HS-27A (cell line): ENCODE measurements at places on chromosomes 5 and 9.

- DNase-seq: no peak
These were observed 653.0 kb upstream of the MEF2C start for GRCh38 chr5:89536020-89536419.

DNA sequence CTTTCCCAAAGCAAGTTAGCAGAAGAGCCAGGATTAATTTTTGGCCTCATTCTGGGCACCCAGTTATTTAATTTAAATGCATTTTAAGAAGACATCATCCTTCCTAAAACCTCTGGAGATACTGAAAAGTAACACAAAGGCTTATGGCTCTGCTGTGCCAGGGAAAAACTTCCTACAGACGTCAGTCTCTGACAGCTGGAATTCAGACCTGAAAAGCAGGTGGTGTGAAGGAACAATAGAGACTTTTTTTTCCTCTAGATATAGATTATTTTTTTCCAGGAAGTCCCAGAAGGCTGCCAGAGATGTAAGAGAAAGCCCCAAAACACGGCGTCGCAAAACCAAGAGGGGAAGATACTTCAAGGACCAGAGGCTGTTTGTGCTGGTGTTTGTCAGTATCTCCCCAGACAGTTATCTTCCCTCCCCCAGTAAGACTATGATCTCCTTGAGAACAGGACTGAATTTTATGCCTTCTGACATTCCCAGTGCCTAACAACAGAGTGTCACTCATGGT is 88.7 kb upstream of the RASEF start:
- no peak for DNase-seq

DNA sequence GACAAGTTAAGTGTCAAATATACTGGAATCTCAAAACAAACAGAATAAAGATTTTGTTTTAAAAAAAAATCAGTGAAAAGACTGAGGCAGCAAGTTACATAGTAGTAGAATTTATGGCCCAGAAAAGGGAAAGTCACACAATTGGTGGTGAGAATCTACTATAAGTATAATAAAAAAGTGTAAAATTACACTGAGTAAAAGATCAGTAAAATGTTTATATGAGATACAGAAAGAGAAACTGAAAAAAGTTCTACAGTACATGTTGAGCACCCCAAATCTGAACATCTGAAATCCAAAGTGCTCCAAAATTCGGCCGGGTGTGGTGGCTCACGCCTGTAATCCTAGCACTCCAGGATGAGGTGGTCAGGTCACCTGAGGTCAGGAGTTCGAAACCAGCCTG is 15.0 kb downstream of the AGTPBP1 start:
- DNase-seq: no peak

GRCh38 chr5:90402521-90403255 is 6.9 kb downstream of the CETN3 start:
- DNase-seq: no peak

DNA sequence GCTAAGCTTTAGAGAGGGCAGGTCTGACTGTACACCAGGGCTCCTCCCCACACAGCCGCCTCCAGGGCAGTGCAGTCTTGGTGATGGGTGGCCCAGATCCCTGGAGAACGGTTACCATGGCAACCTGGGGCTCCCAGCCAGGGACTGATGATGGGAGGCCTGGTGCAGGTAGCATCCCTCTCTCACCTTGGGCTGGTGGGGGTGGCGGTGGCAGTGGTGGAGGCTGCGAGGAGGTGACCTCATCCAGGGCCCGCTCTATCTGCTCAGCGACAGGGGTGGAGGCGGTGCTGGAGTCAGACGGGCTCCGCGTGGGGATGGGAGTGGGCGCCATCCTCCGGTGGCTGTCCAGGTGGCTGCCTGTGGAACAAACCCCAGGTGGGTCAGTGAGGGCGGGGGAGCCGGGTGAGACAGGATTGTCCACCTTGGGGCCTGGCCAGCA is 12.3 kb downstream of the PRR7 start:
- no peak for DNase-seq

GRCh38 chr9:110168486-110168885 is 39.5 kb downstream of the C9orf152 start:
- DNase-seq: no peak

DNA sequence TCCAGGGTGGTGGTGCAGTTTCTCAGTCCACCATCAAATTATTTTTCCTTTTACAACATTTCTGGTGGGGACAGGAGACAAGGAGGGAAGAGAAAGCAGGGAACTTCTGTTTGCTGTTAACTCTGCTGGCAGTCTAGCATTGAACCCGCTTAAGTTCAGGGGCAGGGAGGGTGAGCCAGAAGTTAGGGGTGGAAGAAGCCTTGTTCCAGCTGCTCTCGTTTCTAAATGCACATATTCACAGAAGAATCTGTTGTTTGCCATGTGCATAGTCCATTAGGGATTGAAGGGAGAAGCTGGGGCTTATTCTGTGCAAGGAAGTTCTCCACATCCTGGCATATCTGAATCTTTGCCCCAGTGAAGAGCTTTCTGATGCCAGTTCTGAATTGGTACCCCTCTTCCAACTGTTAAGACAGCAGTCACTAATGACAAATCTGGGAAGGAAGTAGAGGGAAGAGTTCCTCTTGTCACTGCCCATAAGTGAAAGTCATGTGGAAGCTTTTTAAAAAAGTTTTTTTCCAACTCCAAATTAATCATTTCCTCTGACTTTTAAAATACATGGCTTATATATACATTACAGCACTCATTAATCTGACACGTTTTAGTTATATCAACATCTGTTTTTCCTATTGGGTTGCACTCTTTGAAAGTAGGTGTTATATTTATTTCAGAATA is 32.6 kb upstream of the ACOT12 start:
- no peak for DNase-seq

GRCh38 chr5:11384441-11385250 is 519.6 kb downstream of the CTNND2 start:
- DNase-seq: no peak

- DNase-seq: no peak
These were observed 512.6 kb downstream of the RAB3C start for GRCh38 chr5:59095480-59095879.

DNA sequence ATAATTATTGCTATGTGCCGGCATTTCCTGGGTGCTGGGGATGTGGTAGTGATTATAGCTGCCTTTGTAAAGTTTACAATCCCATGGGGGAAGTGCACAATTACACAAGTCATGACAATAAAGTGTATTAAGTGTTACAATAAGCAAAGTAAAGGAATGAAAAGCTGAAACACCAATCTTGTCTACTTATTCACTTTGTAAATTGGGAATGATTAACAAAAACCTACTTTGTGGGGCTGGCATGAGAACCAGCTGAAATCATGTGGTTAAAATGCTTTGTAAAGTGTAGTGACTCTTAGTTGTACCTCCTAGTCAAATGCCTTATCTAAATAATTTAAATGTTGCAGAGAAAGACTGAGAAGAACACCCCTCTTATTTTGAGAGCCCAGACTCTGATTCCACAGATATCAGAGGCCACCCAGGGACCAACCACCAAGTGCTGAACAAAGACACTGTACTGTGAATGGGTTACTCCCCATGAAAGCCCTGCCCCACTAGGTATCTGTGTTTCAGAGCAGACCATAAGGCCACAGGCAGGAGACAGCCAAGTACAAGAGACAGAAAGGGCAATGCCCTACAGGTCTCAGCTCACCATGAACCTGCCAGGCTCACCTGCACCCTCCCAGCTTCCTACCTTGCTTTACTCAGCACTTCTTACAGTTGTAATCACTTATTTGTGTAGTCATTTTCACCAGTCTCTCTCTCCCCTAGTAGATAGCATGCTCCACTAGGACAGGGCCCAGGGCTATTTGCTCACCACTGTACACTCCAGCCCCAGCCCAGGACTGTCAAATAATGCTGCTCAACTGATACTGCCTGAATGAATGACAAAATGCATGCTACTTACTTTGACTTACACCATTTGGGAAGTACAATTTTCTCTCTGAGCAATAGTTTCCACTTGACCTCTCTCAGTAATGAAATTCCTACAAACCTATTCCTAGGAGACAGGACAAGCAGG is 101.6 kb upstream of the APC start:
- no peak for DNase-seq

- peak; percentile 56 for DNase-seq
These were observed 53.7 kb downstream of the ZNF618 start for GRCh38 chr9:113929634-113930389.

DNA sequence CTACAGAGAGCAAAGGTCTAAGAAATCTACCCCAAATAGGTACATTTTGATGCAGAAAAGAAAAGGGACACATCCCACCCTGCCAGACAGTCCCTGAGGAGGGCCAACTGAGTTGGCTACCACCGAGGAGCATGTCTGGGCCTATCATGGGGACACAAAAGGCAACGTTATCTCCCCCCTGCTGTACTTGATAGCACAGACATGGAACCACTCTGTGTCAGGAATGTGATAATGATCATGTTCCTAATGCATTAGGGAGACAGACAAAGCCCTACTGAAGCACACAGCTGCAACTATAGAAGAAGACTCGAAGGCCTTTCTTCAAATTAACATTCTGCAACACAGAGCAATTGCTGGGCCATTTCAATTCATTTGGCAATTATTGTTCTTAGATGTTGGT is 84.5 kb downstream of the ENC1 start:
- DNase-seq: no peak

- no peak for DNase-seq
These were observed 93.7 kb downstream of the SGCD start for GRCh38 chr5:156420665-156421064.

DNA sequence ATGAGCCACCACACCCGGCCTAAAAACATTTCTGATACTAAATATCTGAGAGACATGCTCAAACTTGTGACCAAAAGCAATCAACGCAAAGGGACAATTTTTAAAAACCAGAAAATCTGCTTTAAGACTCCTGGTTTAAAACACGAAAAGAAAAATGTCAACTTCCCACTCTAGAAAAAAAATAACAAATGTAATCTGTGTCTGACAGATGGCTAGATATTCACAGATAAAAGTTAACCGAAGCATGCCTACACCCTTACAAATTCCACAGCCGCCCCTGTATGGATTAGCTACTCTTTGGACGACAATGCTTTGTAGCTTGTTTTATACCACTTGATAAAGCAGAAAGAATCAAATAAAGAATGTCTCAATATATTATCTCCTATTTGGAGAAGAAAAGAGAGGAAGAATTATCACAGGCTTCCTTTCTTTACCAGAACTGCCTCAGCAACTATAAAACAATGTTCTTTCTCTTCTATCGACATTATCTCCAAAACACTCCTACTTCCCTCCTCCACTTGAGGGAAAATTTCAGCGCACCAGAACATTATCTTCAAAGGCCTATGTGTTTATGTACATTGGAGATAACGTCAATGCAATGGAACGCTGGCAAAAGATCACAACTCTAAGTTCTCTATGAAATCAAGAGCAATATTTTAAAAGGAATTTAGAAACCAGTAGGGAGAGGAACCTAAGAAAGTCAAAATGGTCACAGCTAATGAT is 26.2 kb downstream of the CEMIP2 start:
- no peak for DNase-seq

DNA sequence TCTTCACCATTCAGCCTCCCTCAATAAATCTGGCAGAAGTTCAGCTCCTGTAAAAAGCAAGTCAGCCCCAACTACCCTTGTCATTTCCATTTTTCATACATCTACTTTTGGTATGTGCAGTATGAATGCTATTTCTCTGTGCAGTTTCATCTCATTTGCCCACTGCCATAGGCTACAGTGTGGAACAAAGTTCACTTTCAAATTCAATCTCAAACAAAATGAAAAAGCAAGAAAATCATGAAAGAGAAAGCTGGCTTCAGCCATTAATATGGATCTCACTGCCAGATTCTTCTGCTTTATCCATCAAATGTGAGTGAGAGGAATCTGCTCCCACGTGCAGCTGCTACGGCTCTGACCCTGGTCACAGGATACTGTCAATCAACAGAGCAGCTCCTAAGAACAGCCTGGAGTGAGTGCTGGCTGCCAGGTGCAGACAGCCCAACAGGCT is 494.2 kb downstream of the ZNF608 start:
- DNase-seq: no peak

DNA sequence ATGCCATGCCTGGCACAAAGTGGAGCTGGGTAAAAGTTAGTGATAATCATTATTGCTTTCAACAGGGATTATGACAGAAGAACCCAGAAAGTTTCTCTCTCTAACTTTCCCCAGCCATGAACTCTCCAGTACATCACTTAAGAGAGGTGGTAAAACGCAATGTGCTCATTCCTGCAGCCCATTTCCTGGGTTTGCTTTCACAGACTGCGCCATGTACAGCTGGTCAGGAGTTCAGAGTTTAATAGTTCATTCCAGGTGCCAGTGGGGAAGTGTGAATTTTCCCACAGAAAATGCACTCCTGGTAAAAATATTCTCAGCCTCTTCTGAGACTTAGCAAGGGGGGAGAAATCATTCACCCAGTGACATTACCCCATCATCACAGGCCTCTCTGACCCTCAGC is 35.5 kb downstream of the ADAM19 start:
- no peak for DNase-seq

DNA sequence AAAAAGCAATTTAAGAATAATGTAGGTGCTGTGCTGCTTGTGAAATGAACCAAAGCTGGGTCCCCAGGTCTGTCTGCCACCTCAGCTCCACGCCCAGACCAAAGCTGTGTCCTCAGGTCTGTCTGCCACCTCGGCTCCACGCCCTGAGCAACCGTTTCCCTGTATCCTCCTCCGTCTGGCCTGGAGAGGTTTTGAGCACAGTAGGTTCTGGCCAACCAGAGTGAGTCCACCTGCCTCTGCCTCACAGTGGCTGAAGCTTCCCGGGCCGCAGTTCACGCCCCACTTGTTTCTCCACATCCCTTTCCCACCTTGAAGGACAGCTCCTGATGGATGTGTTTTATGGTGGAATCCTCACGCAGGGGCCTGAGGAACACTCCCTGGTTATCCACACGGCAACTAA is 120.5 kb downstream of the ADAMTS2 start:
- DNase-seq: no peak

GRCh38 chr9:133787754-133788025 is 49.5 kb upstream of the SARDH start:
- DNase-seq: no peak

- no peak for DNase-seq
These were observed 228.5 kb downstream of the CRB2 start for GRCh38 chr9:123584202-123585176.

DNA sequence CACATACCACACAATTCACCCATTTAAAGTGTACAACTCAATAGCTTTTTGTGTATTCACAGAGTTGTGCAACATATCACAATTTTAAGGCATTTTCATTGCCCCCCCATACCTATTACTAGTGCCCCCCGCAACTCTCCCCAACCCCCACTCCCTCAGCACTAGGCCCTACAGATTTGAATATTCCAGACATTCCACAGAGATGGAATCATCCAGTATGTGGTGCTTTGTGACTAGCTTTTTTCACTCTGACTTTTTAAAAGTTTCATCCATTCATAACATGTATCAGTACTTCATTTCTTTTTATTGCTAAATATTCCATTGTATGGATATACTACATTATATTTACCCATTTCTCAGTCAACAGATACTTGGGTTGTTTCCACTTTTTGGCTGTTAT is 102.9 kb upstream of the LRRTM2 start:
- DNase-seq: no peak
